IgD-negative memory B cell (primary cell): ENCODE measurements at places on chromosomes 2 and 18. TPM values are rescaled to one million over a fixed set of nuclear protein-coding genes. Genes with fewer than 3 reads are reported as not detected.

CNNM3 gene
- polyA plus RNA-seq, result 3.5 TPM

LAMA1 gene
- not detected for polyA plus RNA-seq

TANK gene
- 90.1 TPM for polyA plus RNA-seq

UGT1A5 gene
- not detected for polyA plus RNA-seq

SNTG2 gene
- not detected for polyA plus RNA-seq

CROCC2 gene
- polyA plus RNA-seq, result not detected

HTRA2 gene
- 34.4 TPM for polyA plus RNA-seq

ZNF396 gene
- polyA plus RNA-seq, result 1.5 TPM

COL6A3 gene
- not detected for polyA plus RNA-seq

SLC16A14 gene
- 0.49 TPM for polyA plus RNA-seq
